ENCODE measurements at places on chromosomes 1 and 21. TPM values are rescaled to one million over a fixed set of nuclear protein-coding genes. Genes with fewer than 3 reads are reported as not detected.

DNA sequence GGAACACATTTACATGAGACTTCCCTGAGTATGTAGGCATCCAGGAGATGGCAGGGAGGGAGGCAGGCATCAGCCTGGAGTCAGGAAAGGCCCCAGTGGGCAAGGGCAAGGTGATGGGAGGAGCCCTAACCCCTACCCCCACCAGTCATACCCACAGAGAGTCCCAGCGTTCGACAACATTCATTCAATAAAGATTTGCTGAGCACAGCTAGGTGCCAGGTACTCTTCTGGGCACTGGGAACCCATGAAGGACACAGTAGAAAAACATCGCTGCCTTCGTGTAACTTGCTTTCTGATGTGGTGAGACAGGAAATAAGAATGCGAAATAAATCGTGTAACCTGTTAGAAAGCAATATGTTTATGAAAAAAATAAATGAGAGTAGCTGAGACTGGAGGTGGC, 77.3 kb upstream of the GADD45A start:
- DNase-seq: no peak

DNA sequence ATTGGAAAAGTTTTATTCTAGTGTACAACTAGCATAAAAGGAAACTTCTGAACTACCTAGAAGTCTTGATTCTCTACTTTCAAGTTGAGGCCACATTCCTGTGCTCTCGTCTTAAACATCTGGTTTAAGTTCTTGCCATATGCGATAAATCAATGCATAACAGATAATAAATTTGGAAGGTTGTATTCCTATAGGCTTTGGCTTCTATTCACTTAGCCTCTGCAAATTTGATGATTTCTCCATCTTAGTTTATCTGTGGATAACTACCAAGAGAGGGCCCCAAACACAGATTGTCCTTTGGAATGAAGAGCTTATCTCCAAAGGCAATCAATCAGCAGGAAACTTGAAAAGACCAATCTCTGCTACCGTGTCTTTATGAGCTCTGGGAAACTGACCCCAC, 11.7 kb upstream of the RNF2 start:
- no peak for DNase-seq

DNA sequence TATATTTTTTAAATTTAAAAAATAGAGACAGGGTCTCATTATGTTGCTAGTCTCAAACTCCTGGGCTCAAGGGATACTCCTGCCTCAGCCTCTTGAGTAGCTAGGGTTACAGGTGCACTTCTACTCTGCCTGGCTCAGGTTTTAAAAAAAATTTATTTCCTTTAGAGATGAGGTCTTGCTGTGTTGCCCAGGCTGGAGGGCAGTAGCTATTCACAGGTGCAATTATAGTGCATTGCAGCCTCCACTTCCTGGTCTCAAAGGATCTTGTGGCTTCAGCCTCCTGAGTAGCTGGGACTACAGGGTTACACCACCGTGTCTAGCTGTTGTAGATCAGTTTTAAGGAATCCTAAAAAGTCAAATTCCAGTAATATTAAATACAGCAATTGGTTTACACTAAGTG, 5.0 kb downstream of the RNF11 start:
- no peak for DNase-seq

Gene SLC44A5
- 0.69 TPM for total RNA-seq

DNA sequence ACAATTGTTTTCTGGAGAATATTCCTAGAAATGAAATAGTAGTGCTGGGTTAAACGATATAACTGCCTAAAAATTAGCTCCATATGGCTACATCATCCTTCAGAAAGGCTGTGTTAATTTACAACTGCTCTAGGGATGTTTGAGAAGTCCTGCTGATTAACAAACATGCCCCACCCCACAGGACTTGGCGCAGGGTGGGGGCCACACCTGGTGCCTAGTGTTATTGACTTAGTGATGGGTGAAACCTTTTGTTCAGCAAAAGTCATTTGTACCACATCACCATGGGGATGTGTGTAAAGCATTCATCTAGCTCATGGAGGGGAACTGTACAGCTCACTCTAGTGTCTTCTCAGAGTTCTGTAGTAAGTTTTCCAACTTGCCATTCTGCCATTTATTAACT, 492.8 kb downstream of the CAMTA1 start:
- no peak for DNase-seq

DNA sequence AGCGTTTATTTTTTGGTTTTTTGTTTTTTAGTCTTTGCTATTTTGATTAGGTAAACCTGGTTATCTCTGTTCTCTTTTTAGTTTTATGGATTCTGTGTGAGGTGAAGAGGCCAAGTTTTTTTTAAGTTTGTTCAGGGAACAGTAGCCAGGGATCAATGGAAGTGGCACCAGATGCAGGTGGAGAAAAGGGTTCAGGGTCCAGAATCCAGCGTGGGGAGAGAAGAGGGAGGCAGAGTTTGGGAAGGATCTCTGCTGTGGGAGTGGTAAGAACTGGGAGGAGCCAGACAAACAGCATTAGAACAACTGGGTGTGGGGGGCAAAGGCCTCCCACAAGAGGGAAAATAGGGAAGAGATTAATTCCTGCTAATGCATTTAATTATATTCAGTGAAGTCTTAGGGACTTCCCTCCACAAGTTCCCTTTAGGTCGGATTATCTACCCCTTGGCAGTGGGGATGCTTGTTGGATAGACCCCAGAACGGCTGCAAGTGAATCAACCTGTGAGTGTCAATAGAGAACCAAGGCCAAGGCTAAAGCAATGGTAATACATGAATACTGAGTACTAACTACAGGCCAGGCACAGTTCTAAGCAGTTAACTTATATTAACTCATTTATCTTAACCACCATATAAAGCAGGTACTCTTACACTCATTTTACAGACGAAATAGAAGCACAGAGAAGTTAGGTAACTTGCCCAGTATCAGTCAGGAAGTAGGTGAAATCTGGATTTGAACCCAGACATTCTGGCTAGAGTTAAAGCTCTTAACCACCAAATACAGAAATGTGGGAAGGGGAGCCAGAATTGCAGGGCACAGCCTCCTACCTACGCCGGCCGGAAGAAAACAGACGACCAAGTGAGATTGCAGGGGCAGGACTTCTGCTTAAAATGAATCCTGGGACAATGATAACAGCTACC, 498 bp downstream of the GNAT2 start:
- no peak for DNase-seq

DNA sequence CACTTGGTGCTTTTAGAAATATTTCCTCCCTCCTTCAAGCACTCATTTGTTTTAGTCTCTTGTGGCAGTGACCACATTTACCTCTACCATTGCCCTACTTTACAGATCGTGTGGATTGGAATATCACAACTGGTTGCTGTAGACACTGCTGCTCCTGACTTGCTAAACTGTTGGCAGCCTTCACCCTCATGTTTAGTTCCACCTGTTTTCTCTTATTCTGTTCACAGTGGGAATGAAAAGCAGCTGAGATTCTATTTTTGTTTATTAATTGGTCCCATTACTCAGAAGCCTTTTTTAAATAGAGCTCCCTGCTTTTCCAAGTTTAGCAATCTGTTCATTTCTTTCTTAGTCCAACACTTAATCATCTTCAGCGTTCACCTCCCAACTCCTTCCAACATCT, 308.9 kb downstream of the RWDD3 start:
- no peak for DNase-seq

Gene CAPN8
- total RNA-seq: not detected

DNA sequence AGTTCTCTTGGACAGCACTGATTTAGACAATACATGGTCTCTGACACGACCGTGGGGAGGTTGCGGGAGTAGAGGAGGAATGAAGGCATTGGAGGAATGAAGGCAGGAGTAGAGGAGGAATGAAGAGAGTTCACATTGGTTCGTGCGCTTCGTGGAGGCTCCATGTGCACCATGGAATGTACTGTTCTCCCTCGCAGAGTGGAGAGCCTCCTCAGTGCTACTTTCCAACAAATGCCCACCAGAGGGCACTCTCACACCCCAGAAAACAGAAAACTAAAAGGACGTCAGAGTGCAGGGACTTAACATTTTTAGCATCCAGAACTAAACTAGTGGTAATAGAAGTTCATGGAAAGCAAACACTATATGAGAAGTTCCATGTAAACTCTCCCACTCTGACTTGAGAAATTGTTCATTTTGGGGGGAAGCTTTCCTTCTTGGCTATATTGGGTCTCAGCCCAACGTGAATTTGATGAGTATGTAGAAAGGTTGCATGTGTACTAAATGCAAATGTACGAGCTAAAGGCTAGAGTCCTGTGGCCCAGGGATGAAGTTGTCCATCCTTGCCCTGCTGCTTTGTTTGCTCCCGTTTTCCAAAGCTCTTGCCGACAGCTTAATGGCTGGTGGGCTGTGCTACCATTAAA, 211.6 kb downstream of the LMX1A start:
- DNase-seq: no peak

Gene DYNLT4
- not detected for total RNA-seq

- DNase-seq: no peak
Observed at GRCh38 chr1:230243146-230243545, 176.1 kb downstream of the GALNT2 start.

DNA sequence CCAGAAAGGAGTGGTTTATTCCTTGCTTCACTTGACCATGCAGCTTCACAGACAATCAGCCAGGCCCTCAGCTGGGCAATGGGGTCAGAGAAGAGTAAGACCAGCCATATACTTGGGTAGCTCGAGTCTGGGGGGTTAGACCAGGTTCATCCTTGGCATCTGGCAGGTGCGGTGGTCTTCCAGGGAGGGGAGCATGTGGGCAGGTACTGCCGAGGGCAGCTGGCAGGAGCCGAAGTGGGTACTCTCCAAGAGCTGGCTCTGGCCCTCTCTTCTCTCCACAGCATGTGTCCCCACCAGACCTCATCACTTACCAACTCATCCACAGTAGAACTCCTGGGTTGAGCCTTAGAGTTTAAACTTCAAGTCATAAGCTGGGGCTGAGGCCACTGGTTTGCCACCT, 156.8 kb downstream of the FOXD2 start:
- DNase-seq: no peak

Gene OR6K3
- not detected for total RNA-seq

DNA sequence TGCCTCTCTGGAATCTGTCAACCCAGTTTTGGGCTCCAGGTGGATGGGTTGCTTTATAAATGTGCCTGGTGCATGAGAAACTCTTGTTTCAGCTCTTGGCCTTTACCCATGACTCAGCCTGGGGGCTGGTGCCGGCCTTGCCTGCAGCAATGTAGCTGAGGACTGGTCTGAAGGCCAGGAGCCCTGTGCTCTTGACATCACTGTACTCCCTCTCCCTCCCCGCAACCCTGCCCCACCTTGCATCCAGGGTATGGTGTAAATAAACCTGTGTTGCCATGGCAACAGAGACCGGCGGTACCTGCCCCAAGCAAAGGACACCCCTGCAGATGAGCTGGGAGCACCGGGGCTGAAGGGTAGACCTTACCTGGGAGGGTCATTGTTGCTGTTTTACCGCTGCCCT, 13.3 kb downstream of the FAM151A start:
- no peak for DNase-seq

GRCh38 chr1:92481599-92481925, 5.2 kb downstream of the GFI1 start:
- no peak for DNase-seq

- no peak for DNase-seq
Observed at GRCh38 chr1:218751208-218751948, 406.2 kb downstream of the TGFB2 start.

GRCh38 chr1:161080441-161081405, 8.6 kb downstream of the NECTIN4 start:
- no peak for DNase-seq

Gene TFF2
- total RNA-seq: not detected

DNA sequence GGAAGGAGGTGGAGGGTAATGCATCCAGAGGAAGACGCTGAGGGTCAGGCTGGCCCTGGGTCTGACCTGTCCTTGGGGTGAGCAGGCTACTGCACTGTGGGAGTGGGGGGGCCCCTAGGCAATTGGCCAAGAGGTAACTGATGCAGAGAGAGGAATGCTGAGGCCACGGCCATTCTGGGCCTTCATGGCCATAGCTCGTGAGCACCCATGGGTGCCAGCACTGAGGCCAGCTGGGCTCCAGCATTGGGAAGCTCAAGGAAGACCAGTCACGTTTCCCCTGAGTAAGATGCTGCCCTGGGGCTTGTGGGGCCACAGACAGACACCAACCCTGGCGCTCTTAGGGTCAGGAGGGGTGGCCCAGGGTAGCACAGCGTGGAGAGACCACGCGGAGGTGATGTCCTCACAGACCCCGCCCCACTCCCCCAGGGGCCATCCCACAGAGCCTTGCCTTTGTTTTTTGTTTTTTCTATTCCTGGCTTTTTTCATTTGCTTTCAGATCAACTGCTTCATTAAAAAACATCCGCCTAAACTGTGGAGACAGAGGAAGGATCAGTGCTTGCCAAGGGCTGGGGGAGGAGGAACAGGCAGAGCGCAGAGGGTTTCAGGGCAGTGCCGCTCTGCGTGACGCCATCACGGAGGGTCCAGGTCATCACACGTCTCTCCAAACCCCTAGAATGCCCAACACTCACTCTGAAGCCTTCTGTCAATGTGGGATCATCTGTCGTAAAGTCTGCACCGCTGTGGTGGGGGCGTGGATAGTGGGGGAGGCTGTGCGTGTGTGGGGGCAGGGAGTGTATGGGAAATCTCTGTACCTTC, 61.1 kb downstream of the SIK1 start:
- no peak for DNase-seq

DNA sequence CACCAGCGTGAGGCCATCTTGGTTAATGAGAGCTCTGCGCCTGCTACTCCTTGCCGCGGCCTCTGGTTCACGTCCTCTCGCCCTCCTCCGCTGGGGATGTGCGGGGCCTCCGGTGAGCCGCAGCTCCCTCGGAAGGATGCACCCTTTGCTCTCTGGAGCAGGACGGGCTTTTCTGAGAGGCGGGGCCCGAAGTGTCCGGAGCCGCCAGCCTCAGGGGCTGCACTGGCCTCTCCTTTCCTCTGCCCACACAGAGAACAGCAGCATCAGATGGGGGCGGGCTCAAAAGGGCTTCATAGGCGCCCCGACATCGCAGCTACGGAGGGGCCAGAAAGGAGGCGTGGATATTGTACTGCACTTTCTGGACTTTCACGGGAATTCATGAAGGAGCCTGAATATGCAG, 284.7 kb downstream of the CAMTA1 start:
- no peak for DNase-seq
